ENCODE measurements at places on chromosomes 5 and 9. TPM values are rescaled to one million over a fixed set of nuclear protein-coding genes. Genes with fewer than 3 reads are reported as not detected.

The SLC2A8 gene
- total RNA-seq: 4.3 TPM

The HRH2 gene
- 4.9 TPM for total RNA-seq

The CTSL gene
- 4.0 TPM for total RNA-seq

The FBP1 gene
- total RNA-seq: 5.1 TPM

Data from T-helper 17 cell (primary cell).